WERI-Rb-1 (cell line): ENCODE measurements at places on chromosomes 5 and 9.

GRCh38 chr5:167888393-167888792 is 403.1 kb upstream of the WWC1 start:
- DNase-seq = no peak

- no peak for DNase-seq
Measured at GRCh38 chr5:106633825-106634224, 1036.9 kb downstream of the EFNA5 start.

DNA sequence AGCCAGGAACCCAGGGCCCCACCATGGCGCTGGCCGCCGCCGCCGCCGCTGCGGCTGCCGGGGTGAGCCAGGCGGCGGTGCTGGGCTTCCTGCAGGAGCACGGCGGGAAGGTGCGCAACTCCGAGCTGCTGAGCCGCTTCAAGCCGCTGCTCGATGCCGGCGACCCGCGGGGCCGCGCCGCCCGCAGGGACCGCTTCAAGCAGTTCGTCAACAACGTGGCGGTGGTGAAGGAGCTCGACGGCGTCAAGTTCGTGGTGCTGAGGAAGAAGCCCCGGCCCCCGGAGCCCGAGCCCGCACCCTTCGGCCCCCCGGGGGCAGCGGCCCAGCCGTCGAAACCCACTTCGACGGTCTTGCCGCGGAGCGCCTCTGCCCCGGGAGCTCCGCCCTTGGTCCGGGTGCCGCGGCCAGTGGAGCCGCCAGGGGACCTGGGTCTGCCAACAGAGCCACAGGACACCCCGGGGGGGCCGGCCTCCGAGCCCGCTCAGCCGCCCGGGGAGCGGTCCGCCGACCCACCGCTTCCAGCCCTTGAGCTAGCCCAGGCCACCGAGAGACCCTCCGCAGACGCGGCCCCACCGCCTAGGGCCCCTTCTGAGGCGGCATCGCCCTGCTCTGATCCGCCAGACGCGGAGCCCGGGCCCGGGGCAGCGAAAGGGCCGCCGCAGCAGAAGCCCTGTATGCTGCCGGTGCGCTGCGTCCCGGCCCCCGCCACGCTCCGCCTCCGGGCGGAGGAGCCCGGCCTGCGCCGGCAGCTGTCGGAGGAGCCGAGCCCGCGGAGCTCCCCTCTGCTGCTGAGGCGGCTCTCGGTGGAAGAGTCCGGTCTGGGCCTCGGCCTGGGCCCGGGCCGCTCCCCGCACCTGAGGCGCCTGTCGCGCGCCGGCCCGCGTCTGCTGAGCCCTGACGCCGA is 749 bp downstream of the SOWAHA start:
- DNase-seq = peak; percentile 41

GRCh38 chr5:74334062-74334761 is 306.3 kb downstream of the ENC1 start:
- DNase-seq = no peak

DNA sequence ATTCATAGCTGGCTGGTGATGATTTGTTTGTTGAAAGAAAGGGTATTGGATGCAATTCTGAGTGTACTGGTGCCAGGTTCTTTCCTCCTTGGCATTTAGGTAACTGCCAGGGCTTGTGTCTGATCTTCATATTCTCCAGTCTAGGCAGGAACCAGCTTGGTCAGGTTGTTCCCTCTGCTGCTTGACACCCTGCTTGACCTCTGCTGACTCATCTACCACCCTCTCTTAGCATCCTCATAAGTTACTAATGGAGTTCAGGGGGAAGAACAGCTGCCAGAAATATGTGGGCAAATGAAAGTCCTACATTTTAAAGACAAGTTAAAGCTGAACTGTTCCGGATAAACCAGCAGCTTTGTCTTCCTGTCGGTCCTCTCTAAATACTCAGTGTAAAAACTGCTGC is 116.1 kb upstream of the TNC start:
- no peak for DNase-seq

GRCh38 chr9:110319781-110320492 is 17.7 kb downstream of the TXNDC8 start:
- DNase-seq = no peak

DNA sequence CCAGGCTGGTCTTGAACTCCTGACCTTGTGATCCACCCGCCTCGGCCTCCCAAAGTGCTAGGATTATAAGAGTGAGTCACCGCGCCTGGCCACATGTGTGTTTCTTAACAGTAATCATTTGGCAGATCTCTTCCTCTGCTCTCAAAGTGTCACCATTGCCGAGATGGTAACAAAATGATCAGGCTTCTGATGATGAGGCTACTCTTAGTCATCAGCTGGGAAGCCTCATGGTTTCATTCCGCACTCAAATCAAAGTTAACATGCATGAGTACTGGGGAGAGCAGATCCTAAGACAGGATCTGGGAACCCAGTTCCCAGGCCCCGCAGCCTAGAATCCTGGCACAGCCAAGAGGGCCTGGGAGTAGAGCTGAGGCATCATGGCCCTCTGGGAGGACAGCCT is 27.4 kb downstream of the BARHL1 start:
- no peak for DNase-seq

DNA sequence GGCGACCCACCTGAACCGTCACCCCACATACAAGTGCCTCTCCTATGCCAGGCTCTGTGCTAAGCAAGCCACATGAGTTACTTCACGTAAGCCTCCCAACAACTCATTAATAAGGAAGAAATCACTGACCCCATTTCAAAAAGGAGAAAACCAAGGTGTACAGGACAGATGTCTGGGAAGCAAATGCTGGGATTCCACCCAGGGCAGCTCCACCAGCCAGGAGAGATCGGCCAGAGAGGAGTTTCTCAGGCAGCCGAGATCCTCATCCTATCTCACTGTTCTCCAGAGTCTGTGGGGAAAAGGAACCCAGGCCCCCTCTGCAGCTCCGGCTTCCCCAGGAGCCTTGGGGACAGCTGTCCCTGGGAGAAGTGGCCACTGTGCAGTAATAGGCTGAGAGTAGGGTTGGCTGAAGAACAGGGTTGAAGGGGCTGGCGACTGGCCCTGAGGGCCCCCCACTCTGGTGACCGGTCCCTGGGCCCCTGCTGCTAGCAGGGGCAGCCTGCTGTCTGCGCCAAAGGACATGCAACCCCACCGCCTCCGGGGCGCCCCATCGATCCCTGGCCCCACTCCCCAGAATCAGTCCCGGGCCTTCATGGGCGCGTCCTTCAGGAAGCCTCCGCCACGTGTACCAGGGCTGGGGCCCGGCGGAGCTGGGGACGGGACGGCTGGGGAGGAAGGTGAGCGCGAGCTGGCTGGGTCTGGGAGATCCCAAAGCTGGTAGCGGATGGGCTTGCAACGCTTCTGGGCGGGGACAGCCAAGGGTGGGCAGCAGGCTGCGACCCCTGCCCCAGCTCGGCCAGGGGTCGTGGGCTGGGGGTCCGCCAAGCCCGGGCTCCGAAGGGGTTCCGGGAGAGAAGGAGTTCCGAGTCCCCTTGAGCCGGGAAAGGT is 44.1 kb upstream of the STXBP1 start:
- DNase-seq = peak; percentile 34

- peak; percentile 87 for DNase-seq
Measured at GRCh38 chr5:176784218-176785165, 25.9 kb upstream of the UNC5A start.

- DNase-seq = no peak
Measured at GRCh38 chr5:53397141-53397757, 83.2 kb upstream of the FST start.

DNA sequence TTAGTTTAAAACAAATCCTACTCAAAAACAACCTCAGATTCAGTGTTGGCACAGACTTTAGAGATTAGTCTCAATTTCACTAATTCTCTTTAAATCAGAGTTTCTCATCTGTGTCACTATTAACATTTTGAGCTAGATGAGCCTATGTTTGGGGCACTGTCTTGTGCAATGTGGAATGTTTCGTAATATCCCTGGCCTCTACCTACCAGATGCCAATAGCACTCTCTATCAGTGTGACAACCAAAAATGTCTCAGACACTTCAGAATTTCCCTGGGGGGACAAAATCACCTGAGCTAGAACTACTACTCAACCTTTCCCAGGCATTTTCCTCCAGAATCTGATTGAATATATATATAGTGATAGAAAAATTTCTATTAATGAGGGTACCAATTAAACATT is 465.2 kb upstream of the RGMB start:
- DNase-seq = no peak

DNA sequence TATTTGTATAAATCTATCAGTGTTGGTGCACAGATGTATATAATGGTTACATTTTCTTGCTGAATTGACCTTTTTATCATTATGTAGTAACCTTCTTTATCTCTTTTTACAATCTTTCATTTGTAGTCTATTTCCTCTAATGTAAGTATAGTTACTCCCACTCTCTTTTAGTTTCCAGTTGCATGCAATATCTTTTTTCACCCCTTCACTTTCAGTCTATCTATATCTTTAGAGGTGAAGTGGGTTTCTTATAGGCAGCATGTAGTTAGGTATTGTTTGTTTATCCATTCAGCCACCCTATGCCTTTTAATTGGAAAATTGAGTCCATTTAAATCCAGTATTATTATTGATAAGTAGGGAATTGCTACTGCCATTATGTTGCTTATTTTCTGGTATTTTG is 6.1 kb upstream of the EMB start:
- no peak for DNase-seq

DNA sequence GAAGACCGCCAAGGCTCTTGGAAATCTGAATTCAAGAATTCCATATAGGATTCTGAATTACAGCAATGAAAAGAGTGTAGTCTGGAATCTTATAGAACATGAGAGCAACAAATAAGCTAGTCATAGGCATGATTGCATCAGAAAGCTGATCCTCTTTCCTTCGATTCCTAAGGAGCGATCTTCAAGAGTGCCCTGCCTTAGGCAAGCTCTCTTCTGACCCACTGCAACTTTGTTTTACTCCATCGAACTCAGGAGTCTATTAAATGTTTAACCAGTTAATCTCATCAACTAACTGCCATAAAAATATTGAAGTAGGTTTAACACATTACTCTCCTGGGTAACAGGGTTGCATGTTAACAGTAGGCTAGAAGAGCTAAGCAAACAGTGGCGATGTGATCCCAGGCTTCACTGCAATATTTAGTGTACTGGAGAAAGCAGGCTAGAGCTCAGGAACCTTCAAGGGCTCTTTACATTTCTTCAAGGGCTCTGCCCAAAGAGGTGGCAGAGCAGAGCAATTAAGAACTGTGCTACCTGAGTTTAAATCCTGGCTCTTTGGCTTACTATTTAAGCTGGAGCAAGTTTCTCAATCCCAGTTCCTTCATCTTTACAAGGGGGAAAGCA is 146.3 kb downstream of the RORB start:
- no peak for DNase-seq

DNA sequence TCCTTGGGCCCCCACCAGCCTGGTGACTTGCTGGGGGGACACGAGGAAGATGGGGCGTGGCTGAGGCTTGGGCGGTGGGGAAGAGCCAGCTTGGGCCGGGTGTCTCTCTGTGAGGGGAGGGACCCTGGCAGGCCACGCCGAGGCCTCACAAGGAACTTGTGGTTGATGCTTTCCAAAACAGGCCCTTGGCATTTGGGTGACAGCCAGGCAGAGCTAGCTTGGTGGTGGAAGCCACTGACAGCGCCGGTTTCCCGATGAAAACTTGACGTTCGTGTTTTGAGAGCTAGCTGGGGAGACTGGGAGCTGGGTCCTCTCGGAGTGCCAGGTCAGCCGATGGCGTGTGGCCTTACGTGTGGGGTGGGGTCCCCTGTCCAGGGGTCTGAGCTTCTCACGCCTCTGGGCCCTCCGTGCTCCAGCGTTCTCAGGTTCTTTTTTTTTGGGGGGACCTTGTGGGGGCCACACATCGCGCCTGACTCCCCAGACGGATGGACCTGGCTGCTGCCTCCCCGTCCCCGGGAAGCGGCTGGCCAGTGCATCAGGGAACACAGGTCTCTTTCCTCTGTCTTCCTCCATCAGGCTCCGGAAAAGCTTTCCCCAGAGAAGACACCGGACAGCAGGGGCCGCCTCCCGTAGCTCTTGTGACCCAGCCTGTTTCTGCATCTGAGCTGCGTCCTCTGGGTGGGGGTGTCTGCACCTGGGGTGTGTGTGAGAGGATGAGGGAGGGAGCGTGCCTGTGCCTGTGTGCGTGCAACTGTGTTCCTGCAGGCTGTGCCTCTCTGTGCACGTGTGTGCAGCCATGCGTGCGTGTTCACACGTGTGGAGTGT is 129.3 kb upstream of the LPCAT1 start:
- DNase-seq = peak; percentile 32

GRCh38 chr9:127300886-127301447 is 36.4 kb downstream of the GARNL3 start:
- peak; percentile 78 for DNase-seq

GRCh38 chr5:137145721-137146120 is 353.4 kb downstream of the SPOCK1 start:
- no peak for DNase-seq

DNA sequence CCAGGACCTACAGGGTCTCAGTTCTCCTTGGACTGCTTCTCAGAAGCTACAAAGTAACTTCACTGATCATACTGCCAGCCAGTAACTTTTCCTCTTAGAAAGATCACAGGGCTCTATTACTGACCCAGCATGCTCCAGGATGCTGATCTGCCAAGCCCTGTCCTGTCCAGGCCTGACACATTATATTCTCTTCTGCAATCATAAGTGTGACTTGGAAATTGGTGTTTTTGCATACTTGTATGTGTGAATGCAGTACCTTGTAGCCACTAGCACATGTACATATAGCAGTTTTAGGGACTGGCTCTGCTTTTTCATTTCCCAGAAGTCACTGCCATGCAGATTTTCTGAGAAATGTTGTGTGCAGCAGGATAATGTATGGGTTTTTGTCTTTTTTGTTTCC is 40.1 kb upstream of the CCNH start:
- no peak for DNase-seq

- no peak for DNase-seq
Measured at GRCh38 chr9:91911657-91912056, 38.4 kb downstream of the ROR2 start.

DNA sequence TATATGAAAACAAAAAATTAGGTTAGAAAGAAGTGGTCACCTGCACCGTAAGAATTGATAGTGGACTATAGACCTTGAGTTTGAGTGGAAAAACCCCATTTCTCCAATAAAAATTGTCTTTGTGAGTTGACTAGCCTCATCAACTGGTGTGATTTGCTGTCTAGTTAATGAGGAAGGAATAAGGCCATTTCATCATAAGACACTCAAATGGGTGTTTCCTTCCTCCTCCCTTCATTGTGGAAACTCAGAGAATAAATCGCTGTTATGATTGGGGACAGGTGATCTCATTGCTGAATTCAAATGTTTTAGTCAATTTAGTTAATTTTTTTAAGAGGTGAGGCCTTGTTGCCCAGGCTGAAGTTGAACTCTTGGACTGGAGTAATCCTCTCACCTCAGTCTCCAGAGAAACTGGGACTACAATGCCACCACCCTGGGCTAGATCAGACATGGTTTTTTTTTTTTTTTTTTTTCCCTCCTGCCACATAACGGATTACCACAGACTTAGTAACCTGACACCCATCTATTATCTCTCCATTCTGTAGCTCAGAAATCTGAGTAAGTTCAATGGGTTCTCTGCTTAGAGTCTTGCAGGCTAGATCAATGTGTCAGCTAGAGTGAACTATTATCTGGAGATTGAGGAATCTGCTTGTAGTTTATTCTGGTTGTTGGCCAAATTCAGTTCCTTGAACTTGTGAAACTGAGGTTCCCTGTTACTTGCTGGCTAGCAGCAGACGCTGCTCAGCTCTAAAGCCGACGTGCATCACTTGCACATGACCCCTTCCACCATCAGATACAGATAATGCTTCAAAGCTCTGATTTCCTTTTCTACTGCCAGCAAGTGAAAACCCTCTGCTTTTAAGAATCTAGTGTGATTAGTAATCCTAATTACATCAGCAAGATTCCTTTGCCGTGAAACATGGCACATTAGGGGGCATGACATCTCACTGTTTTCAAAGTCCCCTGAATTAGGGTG is 663.8 kb upstream of the CDH9 start:
- peak; percentile 38 for DNase-seq

- no peak for DNase-seq
Measured at GRCh38 chr5:128271859-128272464, 188.4 kb downstream of the SLC12A2 start.
